Ecto neural progenitor cell (in vitro differentiated cells): ENCODE measurements at places on chromosomes 1 and 21.

GRCh38 chr1:62040973-62041372 is 153.7 kb upstream of the L1TD1 start:
- DNase-seq: no peak

DNA sequence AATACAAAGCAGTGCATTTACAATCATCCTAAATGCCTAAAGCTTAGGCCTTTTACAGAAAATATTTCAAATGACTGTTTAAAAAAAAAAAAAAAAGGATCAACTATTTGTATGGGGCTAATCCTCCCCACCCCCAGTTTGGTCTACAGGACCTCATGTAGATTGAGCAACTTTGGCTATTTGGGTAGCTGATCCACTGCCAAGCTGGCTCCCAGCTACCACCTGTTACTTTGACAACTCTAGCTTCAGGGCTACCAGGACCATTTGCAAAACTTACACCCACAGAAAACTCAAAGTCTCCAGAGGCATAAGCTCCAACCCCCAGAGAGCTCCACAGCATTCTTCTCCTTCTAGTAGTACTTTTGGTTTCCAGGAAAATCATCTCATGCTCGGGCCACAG is 29.4 kb downstream of the JAK1 start:
- DNase-seq: no peak

GRCh38 chr1:68551459-68551858 is 54.6 kb upstream of the DEPDC1 start:
- DNase-seq: no peak

DNA sequence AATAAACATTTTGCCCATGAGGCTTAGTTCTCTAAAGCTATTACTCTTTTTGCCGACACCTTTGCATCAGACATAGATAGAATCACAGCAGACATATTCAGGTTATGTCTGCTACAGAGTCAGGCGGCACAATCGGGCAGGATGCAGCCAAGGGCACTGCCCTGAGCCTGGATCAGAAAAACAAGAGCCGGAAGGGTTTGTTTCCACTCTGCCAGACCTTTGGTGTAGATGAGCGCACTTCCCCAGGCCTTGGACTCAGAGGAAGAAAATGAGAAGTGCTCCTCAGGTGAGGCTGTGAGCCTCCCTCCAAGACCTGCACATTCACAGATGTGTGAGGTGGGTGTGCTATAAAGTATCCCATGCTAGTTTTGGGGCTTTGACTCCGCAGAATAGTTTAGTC is 43.7 kb downstream of the GNG12 start:
- DNase-seq: no peak

GRCh38 chr1:155173478-155174323 is at the start of gene TRIM46:
TRIM46 (plus strand) TSS chr1:155173849; CDS start chr1:155173967, 118 bp downstream.
- DNase-seq: peak; percentile 74

DNA sequence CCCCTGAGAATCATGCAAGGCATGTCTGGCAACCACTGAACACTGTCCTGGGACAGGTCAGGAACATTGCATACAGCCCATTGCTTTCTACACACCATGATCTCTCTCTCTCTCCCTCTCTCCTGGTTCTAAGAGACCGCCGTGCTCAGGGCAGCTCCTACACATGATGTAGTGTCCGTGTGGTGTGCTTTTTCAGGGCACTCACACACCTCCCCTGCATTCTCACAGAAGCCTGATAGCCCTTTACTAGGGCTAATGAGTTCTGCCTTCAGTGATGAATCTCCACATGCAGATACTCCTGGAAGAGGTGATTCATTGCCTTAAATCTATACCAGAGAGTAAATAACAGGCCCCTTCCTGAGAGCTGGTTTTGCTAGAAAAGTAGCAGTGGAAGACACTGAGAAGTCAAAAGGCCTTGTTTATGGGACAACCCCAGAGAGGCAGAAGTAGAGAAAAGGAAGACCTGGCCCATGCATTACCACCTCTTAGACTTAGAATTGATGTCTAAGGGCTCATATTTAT is 7.2 kb upstream of the OLFML2B start:
- no peak for DNase-seq

DNA sequence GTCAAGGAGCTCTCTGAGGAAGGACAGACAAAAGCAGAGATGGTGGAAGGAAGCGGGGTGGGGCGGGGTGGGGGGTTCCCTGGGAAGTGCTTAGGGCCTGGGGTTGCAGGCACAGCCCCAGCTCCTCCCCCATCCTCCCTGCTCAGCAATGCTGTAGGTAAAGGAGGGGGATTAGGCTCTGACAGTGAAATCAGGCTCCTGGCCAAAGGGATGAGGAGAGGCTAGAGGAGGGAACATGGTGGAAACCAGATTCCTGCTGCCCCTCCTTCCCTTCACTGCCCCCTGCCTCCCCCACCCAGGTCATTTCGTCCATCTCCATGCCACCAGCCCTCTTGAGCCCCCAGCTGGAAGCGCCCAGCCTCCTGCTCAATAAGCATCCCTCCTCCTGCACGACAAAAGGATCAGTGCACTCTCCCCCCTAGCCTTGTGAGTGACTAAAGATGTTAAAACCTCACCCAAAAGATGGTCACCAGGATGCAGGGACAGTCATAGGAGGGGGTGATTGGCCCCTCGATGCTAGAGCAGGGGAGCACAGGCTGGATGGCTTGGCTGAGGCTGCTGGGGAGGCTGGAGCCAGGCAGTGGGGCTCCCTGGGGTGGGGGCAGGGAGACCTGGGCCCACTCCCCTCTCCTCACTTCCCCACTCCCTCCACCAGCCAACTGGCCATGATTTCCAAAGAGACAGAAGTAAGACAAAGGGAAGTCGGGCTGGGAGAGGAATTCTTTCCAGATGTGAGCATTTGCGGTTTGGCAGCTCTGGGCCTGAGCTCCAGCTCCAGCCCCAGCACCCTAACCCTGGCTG is 2.2 kb upstream of the CRABP2 start:
- peak; percentile 79 for DNase-seq
